Stimulated activated CD8-positive, alpha-beta memory T cell treated with anti-CD3 and anti-CD28 coated beads, Interleukin-7, amount 100 ng/mL, for 24 hours (primary cell): ENCODE measurements at places on chromosomes 1 and 21.

DNA sequence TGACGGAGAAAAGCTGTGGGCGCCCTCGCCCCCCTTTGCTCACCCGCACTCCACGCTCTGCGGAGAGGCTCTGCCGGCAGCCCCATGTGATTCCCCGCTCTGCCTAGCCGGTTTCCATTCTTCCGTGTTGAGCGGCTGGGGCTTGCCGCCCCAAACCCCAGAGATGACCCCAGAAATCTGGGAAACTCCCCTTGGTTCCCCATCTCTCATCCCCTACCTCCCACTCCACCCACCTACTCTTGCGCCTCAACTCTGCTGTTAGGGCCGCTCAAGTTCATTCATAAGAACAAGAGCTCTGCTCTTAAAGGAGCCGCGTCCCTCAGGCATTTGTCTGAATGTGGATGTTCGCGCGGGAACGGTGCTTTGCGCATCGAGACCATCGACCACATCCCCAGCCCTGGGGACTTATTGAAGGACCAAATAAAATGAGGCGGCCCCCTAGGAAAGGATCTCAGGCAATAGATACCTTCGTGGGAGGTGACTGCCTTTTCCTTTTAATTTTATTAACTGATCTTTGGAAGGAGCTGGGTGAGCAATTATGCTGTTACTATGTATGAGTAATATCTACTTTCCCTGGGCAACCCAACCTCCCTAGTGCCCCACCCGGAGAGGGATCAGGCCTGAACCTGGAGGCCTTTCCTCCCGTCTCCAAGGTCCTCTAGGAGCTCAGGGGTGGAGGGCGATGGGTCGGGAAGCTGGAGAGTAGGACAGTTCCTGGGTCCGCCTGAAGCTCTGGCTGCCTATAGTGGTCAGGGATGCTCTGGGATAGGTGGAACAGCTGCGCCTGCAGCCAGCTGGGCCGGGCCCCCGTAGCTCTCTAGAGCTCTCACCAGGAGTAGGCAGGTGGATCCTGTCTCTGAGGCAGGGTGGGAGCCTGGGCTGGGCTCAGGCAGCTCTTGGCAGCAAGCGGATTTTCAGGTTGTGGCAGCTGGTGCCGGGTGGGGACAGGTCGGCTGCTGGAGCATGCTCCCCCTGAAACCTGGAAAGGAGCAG, 898 bp downstream of the MFSD2A start:
- DNase-seq = peak; percentile 26

DNA sequence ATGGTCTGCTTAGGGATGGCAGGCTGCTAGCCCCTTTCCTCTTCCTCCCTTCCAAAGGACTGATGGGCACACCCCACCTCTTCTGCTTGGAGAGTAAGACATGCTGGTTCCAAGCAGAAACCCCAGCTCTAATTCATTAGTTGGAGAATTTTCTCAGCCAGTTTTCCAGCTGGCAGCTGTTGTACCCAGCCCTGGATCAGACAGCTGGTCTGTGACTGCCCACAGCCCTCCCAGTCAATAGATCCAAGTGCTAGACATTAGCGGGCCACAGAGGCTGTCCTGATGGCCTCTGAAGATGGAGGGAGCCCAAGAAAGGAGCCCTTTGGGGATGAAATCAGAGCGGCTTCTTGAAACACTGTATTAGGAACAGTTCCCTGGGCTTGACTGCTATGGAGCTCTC, 35.8 kb downstream of the ACOT11 start:
- DNase-seq = no peak

DNA sequence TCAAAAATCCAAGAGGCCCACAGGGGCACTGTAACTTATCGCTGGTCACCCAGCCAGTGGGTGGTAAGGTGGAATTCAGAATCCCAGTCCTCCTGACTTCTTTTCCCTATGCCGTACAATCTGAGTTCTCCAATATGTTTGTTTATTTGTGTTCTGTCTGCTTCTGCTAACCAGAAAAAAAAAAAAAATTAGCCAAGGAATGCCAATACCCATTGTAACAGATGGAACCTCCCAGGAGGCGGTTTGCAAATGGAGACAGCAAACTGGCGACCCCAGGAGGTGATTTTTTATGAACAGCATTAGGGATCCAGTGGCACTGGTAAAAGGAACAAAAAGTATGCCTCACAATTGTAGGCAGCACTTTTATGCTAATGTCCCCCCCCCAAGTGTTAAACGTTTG, 189.0 kb upstream of the FGGY start:
- no peak for DNase-seq

GRCh38 chr1:61277121-61277690, 194.8 kb downstream of the NFIA start:
- no peak for DNase-seq

- DNase-seq = no peak
These were observed 2.2 kb downstream of the RUNX1 start for GRCh38 chr21:35046880-35047229.

DNA sequence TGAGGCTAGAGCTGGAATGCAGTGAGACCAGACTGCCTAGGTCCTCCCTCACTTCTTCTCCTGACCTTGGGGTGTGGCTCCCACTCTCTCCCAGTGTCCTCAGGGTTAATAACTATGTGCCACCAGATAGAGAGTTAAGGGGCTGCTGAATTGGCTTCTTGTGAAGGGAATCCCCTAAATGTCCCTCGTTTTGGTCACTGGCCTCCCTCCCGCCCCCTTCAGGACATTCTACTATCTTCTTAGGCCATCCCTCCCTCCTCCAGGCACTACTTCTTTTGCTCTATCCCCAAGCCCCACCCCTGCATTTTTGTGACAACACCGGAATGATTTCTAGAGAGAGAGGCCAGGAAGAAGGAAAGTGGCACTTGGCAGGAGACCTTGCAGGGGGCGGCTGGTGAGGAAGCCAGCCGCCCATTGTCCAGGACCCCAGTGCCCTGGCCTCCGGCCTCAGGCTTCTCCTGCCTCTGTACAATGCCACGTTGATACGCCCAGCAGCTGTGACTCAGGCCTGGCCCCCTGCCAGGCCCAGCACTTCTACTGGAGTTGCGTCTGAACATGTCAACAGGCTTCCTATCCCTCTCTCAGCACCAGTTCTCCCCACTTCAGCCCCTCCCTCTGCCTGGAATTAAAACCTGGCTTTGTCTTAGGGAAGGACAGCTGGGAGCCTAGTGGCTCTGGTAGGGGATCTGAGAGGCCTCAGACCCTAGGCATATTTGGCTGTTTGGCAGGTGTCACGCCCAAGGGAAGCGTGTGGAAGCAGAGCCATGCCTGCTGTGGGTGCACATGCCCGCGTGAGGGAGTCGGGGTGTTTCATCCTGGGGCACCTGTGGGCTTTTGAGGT, 9.1 kb downstream of the LMNA start:
- DNase-seq = no peak

DNA sequence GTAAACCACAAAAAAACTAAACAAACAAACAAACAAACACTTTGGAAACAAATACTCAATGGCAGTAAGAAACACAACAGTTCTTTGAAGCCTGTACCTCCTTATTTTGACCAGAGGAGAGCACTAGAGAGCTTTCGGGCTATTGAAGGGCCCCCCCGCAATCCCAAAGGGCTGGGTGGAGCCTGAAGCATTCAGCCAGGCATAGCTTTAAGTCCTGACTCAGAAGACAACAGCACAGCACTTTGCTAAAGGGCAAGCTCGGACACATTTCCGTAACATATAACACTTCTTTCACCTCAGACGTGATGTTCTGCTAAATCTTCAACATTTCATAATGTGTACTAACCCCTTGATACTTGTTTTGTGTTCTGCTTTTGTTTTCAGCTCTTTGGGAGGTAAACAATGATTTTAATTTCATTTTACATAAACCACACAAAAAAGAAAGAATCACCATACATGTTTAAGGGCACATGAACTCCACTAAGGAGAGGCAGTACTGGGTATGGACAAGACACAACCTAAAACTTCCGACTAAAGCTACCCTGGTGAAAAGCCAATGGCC, 9.7 kb upstream of the SHCBP1L start:
- DNase-seq = no peak
